SK-N-DZ (cell line): ENCODE measurements at places on chromosomes 3 and 15.

- DNase-seq = peak; percentile 2
These were observed 1034.7 kb downstream of the FHIT start for GRCh38 chr3:60216462-60217075.

GRCh38 chr3:42190701-42191442 is 75.1 kb downstream of the CCK start:
- DNase-seq = peak; percentile 53

GRCh38 chr3:19270481-19270880 is 122.2 kb downstream of the KCNH8 start:
- no peak for DNase-seq

DNA sequence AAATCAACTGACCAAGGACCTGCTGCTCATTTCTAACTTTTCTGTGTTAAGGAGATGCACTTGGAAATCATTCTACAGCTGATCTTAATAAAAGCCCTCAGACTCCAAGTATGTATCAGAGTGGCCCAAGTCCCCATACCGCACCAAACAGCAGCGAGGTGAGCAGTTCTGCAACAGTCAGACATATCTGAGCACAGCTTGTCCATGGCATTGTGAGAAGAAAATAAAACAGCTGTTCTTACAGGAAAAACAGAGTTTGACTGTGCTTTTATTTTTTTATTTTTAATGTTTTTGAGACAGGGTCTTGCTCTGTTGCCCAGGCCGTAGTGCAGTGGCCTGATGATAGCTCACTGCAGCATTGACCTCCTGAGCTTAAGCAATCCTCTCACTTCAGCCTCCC is 131.8 kb downstream of the ADAMTS9 start:
- no peak for DNase-seq

DNA sequence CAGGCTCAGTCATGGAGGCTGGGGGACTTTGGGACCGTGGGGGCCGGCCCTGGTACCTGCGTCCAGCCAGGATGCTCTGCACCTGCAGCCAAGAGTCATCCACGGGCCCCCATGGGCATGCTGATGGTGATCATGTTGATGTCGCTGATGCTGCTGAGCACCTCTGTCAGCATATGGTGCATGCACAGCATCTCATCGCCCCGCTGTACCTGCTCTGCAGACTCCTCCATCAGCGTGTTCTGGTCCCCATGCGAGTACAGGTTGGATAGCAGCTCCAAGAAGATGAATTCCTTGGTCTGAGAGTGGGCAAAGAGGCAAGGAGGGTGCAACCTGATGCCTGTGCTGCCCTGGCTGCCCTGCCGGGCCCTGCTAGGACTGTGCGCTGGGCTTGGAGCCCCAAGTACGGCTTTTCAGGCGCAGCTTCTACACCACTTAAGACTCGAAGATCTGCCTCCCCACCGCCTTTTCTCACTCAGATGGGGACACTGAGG is 7.2 kb downstream of the RPS17 start:
- no peak for DNase-seq

DNA sequence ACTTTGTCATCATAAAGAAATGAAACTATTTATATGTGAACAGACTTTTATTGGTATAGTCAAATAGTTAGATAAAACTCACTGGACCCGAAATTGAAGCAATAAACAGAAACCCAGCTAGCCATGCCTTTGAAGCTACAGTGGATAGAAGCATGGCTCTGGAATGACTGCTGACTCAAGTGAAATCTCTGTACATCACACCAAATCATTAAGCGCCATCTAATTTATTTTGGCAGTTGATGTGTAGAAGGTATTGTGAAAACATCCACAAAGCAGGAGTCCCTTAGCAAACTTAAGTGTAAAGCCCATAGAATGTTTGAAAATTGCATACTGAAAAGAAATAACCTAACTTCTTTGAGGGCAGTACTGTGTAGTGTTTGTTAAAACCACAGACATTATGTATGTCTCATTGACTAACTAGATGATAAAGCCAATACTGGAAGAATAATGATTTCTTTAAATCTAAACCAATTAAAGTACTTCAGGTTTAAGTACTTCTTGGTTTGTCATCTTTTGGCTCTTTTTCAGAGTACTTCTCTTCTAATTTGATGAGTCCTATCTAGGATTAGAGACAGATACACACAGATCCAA is 42.8 kb upstream of the FBXL22 start:
- no peak for DNase-seq

GRCh38 chr3:46662771-46663551 is 30.5 kb downstream of the ALS2CL start:
- DNase-seq = no peak

DNA sequence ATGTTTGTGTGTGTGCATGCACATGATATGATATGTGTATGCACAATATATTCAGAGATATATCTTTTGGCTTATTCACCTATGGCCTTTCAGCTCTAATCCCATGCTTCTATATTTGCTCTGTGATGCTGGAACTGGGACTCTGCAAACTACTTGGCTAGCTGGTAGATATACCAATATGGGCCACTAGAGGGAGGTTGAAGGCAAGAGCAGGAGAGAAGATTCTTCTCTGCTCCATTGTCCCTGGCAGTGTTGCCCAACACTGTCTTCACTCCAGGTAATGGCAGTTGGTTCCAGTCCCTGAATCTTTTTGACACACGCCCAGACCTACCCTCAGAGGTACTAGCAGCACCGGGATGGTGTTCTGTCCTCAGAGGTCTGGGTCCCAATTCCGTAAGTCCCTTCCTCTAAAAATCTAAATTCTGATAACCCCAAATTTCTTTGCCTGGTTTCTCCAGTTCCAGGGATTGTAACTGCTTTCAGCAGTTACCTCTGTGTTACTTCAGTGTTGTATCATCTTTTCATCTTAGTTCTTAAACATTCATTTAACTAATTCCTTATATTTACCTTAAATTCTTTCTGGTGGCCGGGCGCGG is 44.7 kb downstream of the GTPBP8 start:
- peak; percentile 64 for DNase-seq

- peak; percentile 62 for DNase-seq
These were observed 2.0 kb downstream of the SRGAP3 start for GRCh38 chr3:9247361-9247940.

DNA sequence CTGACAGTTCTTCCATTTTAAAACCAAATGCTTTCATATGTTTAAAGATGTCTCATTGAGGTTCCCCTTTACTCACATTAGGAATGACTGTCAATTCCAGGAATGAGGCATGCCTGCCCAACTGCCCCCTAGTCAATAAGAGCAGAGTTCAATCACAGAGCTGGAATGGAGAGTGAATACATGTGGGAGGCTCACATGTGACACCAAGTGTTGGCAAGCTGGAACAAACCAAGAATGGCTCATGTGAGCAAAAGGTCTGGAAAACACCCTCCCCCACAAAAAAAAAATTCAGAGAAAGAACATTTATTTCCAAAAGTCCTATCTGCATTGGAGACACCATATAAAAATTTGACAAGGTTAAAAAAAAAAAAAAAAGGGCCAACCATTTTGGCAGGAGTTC is 3.7 kb downstream of the PBRM1 start:
- DNase-seq = no peak

GRCh38 chr3:184738982-184739381 is 27.1 kb upstream of the MAGEF1 start:
- DNase-seq = no peak

DNA sequence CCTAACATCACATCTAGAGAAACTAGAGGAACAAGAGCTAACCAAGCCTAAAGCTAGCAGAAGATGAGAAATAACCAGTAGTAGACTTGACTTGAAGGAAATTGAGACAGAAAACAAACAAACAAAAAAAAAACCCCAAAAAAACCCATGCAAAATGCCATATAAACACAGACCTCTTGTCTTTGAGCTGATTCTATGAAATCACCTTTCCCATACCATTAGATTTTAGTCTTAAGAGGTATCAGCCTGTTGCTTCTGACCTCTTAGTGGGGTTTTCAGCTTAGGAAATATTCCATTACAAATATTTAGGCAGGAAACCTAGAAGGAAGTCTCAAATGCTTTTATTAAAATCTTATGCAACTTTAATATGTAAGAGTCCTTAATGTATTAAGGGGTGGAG is 23.9 kb upstream of the ST3GAL6 start:
- DNase-seq = no peak

- no peak for DNase-seq
These were observed 264.6 kb upstream of the TGFBR2 start for GRCh38 chr3:30341851-30342250.

DNA sequence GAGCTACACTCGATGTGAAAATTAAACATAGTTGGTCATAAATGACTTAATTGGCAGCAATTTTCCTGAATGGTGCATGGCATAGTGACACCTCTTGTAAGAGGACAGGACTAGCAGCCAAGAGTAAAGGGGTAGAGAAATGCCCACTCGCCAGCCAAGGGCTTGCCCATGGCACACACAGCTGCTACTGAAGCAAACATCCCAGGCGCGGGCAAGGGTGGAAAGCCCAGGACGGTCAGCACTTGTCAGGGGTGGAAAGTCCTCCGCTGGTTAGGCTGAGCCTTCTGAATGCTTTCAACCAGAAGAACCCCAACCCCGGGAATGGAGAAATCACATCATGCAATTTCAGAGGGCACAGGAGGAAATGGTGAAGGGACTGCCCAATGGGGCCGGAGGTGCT is 31.6 kb downstream of the BDH1 start:
- no peak for DNase-seq

GRCh38 chr3:44522494-44522933 is 32.5 kb upstream of the ZKSCAN7 start:
- DNase-seq = no peak

GRCh38 chr3:32877598-32877997 is 59.8 kb downstream of the TRIM71 start:
- DNase-seq = no peak

- DNase-seq = no peak
These were observed 3.5 kb upstream of the ZFAND6 start for GRCh38 chr15:80055933-80056332.

GRCh38 chr3:134468519-134468918 is 17.3 kb downstream of the ANAPC13 start:
- DNase-seq = no peak

- no peak for DNase-seq
These were observed 2.5 kb downstream of the RCCD1 start for GRCh38 chr15:90957031-90957790.

- DNase-seq = no peak
These were observed 272.4 kb downstream of the FOXP1 start for GRCh38 chr3:71310980-71311660.

- DNase-seq = peak; percentile 24
These were observed 34.3 kb downstream of the SEC22C start for GRCh38 chr3:42547401-42547945.

DNA sequence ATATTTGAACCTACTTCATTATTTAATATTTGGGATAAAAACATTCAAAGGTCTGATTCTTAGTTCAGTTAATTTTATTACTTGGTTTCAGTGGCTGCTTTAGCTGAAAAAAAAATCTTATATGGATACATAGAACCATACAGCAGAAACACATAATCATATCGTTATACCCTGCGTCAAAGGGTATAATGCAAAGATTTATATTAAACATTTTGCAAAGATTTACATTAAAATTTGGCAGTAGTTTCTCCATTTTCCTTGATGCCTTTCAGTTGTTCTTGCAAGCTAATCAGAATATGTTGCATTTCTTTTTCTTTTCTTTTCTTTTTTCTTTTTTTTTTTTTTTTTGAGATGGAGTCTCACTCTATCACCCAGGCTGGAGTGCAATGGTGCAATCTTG is 31.4 kb downstream of the CLDN11 start:
- no peak for DNase-seq

- no peak for DNase-seq
These were observed 35.7 kb downstream of the MRPL46 start for GRCh38 chr15:88431441-88431840.

DNA sequence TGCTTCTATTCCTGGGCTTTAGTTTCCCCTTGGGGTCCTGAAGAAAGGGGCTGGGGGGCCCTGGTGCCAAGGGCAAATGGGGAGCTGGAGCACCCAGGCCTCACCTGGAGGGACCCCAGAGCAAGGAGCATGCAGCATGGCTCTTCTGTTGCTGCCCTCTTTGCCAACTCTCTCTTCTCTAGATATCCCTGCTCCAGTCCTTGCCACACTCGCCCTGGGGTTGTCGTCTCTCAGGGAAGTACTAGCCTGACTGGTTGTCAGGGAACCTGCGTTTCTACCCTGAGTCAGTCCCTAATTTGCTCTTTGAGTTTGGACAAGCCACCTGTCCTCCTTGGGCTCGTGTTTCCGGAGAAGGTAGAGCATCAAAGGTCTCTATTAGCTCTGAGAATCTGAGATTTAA is 63.7 kb upstream of the UBE2Q2 start:
- DNase-seq = no peak

GRCh38 chr15:77387365-77388105 is 32.4 kb downstream of the PEAK1 start:
- DNase-seq = no peak

DNA sequence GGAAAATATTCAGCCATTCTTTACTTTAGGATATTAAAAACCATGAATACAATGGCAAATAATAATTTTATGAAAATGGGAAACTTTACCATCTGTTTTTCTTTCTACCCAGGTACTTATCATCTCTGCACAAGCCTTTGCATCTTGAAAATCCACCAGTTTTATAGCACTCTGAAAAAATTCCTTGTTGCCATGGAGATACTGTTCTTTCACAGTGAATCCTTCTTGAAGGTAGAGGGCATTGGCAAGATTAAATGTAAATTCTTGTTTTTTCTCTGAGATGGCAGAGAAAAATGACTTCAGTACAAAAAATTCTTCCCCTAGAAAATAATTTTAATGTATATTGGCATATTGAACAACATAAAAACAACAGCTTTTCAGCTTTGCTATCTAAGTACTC is 6.9 kb downstream of the SERPINI2 start:
- DNase-seq = no peak
